Activated CD4-positive, alpha-beta T cell treated with anti-CD3 and anti-CD28 coated beads, Interleukin-2, Interleukin-4, amounts not matched to agents 100 ng/mL and 50 ng/mL, durations not matched to agents 16 hours and 8 hours (primary cell): ENCODE measurements at places on chromosomes 1 and 21.

DNA sequence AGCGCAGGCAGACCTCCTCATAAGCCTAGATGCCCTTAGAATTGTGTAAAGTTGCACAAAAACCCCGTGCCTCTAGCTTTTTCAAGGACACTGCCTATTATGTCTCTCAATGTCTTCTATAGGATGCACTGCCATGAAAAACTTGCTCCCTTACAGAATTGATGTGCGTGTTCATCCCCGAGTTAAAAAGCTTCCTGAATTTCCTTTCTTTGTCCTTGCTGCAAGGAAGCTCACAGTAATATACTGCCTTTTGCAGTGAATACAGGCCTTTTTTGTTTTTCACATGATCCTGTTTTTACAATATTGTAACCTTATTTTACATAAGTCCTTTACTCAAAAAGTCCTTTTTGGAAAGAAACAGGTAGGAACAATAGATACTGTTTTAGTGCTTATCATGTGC lies 193.0 kb downstream of the TTLL7 start:
- DNase-seq, result no peak

- no peak for DNase-seq
Observed at GRCh38 chr21:36693489-36694030, 5.4 kb upstream of the SIM2 start.

- DNase-seq, result no peak
Observed at GRCh38 chr21:44711327-44712202, at the start of gene TSPEAR. TSPEAR (minus strand) TSS chr21:44711572; CDS start chr21:44711514, 58 bp downstream.

DNA sequence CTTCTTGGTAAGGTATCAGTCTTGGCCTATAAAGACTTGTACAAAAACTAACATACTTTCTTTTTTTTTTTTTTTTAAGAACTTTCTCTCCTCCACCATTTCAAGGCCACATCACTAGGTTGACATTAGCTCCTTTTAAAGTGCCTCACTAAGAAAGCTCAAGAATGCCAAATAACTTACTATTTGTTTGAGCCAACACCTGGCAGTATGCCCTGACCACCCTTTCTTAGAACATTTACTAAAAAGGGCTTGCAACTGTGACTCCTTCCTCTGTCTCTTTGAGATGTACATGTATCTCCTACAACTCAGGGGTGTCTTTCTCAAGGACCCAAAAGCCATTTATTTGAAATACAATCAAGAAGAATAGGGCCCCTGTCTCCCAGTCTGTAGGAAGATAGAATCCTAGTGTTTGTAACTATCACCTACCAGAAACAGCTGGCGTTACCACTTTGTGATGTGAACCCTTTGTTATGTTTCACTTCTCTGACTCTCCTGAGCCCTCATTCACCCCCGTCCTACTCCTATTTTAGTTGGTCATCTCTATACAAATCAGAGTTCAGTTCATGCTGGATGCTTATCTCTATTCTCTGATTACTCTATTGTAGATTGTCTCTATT lies 12.2 kb upstream of the SAMD13 start:
- no peak for DNase-seq

DNA sequence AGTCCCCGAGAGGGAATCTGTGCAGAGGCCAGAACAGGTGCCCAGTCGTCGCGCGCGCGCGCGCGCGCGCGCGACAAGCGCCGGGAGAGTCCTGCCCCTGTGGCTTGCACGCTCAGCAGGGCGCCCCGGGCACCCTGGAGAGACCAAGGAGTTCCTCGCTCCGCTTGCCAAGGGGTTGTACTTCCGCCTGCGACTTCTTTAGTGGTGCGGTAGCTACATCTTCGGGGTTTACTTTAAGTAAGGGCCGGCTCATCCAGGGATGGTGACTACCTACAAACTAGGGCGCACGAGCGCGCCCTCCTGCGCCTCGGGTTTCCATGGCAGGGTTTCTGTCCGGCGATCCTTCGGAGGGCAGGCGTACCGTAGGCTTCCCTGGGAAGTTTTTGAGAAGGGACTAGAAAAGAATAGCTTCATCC lies 1.4 kb downstream of the LHX4 start:
- peak; percentile 31 for DNase-seq

DNA sequence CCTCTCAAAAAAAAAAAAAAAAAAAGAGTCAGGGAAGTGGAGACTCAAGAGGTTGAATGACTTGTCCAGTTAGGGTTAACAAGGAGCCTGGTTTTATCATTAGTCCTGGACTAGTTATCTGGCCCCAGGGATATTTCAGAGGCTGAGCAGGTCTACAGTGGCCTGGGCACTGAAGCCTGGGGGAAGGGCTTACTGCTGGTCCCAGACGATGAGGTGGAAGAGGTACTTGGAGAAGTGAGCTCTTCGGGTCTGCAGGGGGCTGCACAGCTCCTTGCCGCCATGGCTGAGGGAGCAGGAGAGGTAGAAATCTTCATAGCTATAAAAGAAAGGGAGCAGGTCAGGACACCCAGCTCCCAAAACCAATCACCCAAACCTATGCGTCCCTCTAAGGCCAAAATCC lies 40.1 kb downstream of the PIK3C2B start:
- DNase-seq, result no peak

GRCh38 chr1:162228586-162228985 lies 148.1 kb downstream of the SPATA46 start:
- DNase-seq, result no peak

DNA sequence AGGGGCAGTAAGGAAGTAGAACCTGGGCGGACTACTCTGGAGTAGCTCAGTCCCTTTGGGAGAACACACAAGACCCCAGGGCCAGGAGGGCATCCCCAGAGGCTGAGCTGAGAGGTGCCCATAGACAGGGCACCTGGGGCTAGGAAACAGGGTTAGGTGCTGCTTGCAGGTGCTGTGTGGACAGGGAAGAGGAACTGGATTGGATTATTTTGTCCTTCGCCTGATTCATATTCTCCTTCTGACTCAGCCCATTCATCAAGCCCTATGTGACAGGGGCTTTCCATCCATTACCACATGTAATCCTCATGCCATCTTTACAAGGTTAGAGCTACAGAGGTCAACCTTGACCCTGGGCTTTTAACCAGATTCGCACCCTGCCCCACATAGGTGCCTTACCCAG lies 183.9 kb downstream of the C1orf94 start:
- no peak for DNase-seq

- DNase-seq, result no peak
Observed at GRCh38 chr1:243217349-243217748, 37.7 kb downstream of the CEP170 start.

GRCh38 chr1:154867064-154867825 lies 2.8 kb downstream of the KCNN3 start:
- DNase-seq, result peak; percentile 57

DNA sequence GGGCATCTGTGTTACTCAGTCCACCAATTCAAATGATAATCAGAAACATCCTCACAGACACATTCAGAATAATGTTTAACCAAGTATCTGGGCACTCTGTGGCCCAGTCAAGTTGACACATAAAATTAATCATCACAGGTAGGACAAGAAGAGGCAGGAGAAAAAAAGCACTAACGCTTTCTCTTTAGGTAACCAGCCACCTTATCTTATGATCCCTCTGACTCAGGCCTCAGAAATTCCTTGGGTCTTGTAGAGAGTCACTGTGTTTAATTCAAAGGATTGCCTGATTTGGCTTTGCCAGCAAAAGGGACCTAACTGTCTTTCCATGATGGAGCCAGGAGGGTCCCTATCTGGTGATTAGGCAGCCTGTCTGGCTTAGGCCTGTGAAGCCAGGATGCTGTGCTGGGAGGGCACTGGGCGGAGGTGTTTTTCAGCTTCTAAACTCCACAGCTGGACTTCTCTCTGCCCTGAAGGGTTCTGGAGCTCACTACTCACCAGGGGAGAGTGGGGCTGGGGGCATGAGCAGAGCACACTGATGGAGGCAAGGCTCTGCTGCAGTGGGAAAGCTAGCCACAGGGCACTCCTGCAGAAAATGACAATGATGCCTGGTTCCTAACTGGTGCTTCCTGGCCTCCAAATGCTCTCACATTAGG lies 36.4 kb upstream of the STUM start:
- DNase-seq, result no peak

DNA sequence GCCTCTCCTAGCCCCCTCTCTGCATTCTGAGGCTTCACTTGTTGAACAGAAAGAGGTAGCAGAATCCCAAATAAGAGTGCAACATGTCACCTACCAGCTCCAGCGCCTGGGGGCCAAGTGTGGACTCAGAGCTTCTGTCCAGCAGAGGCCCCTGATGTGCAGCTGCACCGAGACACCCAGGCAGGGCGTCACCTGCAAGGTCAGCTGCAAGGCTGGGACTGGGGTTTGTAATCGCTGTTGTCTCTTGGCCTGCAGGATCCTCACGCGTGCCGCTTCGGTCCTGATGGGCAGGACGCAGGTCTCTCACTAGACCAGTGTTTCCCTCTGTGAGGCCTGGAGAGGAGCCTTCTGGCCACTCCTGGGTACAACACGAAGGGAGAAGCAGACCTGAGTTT lies 4.3 kb upstream of the SLX9 start:
- DNase-seq, result no peak

GRCh38 chr1:224499204-224499603 lies 64.6 kb upstream of the WDR26 start:
- no peak for DNase-seq
